ENCODE measurements at places on chromosomes 12 and 14.

- DNase-seq = no peak
Observed at GRCh38 chr12:98406378-98406777, 109.0 kb upstream of the TMPO start.

DNA sequence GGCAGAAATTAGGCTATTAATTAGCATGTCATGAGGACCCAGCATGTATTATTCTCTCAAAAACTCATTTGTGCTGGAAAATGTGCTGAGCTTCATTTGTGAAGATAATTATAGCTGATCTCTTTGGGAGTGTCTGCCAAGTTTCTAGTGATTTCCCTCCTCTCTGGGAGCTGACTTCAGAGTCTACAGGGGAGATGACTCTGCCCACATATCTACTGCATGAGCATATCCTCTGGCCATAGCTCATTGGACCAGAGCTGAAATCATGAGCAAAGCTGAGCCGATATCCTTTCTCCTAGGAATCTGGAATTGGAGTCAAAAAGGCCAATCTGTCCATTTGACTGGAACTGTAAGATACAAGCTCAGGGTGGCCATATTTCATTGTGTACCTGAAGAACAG is 5.9 kb downstream of the CCDC198 start:
- no peak for DNase-seq

GRCh38 chr12:90299121-90299520 is 590.5 kb upstream of the ATP2B1 start:
- no peak for DNase-seq

- DNase-seq = no peak
Observed at GRCh38 chr12:110281549-110282299, 677 bp downstream of the ATP2A2 start.

DNA sequence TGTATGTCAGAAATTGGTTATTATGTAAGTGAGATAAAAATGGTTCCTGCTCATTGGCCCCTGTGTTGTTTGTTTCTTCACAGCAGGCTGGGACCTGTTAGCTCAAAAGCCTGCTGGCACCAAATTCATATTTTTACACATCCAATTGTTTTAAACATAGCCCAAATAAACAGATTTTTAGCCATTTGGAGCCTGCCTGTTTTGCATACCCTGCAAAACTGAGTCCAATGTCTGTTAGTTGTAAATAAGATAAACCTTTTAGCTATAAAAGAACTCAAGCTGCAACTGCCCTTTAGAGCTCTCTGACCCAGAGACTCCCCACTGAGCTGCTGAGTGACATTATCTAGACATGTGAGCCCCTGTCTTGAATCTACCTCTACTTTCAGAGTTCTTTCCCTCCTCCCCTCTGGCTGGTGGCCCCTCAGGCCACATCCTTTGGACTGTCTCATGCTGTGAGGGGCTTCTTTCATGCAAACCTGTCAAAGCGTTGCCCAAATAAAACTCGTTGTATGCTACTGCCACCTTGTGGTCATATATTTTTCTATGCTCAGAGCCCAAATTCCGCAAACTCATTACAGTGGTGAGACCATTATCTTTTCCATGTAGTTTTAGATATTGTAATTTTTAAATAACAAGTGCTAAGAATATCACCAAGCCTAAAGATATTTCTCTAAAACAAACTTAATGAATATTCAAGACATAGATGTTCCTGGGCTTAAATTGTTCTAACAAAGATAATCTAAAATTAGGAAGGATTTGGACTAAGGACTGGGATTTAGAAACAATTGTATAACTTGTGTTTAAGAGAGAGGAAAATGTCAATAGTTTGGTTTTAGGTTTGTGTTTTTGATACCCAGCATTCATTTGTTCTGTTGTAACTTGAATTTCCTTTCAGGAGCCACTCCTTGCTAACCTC is 337.9 kb downstream of the AACS start:
- no peak for DNase-seq

DNA sequence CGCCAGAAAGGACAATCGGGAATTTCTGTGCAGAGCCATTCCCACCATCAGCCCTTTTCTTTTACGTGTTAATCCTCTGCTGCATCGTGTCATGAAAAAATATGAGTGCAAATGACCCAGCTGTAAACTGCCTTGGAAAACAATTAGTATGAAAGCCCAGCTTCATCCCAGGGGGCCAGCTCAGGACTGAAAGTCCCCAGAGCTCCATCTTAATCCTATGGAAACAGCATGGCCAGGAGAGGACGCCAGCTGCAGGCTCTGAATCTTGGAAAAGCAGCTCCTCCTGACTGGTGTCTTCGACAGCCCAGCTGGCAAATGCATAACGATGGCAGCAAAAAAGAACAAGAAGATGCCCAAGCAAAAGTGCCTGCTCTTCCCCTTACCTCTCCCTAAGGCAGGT is 191.5 kb downstream of the NTF3 start:
- no peak for DNase-seq

DNA sequence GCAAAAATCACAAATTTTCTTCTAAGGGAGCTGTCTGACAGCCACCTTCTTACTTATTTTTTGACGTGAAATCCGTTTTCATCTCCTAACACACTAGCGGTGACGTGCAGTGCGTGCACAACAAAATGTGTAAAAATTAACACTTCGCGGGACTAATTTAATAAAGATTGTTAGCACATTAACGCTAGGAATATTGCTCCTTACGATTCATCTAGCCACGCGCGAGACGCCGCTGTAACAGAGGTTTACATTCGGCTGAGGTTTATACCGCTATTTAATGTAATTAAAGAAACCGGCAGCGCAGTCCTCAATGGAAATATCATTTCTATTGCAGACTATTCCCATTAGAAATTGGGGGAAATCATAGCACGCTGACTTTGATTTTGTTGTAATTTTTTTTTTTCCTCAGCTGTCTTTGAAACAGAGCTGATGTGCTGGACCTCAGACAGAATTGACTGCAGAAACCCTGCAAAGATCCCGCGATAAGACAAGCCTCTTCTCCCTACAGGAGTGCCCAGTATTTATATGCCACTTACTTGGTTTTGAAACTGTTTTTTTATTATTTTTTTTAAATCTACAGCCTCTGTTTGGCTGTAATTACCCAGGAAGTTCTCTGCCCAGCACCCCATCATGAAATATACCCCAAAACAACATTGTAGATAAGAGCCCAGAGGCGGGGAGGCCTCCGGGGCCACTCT is 31.2 kb downstream of the BCL11B start:
- no peak for DNase-seq

GRCh38 chr12:94380507-94380906 is 79.2 kb downstream of the CEP83 start:
- no peak for DNase-seq

DNA sequence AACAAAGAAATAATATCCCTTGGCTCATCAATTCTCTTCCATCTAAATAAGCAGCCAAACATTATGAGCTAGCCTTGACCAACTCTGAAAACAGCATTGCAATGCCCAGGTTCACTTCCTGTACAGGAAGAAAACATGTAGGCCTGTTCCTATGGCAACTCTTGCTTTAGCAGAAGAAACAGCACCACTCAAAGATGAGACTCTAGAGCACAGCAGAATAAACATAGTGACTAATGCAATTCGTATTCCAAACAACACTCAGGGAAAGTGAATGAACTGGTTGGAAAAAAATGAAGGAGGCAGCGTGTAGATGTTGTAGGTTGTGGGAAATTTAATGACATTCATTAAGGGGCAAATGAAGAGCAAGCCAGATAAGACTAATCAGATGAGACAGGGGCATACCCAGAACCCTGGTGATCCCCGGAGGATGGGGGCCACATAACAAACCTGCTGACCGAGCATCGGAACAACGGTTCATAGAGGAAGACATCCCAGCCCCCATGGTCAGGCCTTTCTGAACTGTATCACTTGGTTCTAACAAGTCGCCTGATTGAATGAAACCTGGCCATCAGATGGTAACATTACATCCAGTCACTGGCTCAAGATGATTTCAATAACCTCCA is 9.0 kb downstream of the ARHGDIB start:
- DNase-seq = no peak

DNA sequence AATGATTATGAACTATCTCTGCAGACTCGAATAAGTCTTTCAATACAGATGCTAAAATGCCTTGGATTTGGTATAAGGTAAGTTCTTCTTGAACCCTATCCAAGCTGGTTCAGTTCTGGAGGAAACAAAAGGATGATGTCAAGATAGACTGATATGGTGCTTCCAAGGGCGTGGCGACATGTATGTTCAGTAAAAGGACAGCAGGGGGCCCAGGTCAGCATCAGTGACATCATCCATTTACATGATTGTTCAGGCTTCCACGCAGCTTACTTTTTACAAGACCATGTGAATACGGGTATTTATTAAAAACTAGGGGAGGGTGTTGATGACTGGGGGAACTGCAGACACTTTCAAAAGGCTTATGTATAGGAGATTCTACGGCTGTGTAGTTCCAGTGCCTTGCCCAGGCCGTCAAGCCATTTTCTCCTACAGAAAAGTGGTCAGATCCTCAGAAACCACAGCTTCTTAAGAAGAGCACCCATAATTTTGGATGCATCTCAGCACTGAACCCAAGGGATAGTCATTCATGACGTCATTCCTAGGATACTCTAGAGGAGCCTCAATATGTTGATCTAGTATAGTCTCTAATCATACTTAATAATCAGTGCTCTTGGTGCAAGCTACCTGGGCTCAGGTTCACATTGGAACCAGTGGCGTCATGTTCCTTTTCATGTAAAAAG is 527.7 kb downstream of the FUT8 start:
- no peak for DNase-seq
